Glutamatergic neuron (in vitro differentiated cells): ENCODE measurements at places on chromosomes 7 and 10.

- peak; percentile 66 for DNase-seq
Observed at GRCh38 chr7:98771519-98771918, 98.3 kb downstream of the TMEM130 start.

DNA sequence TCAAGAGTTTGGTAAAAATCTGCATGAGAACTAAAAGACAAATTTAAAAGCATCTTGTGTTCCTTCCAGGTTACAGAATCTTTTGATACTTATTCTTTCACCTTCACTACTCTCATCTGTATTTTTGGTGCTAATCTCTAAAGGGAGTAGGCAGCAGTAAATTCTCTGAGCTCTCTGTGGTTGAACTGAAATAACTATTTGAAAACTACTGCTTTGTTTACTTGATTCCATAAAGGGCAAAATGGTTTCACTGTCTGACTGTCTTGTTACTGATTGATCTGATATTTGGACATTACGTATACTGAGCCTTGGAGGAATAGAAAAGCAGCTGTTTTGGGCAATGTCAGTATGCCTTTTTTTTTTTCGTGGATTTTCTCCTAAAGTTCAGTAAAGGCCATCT lies 103.3 kb downstream of the CHRM2 start:
- no peak for DNase-seq

GRCh38 chr10:73847031-73847430 lies 27.3 kb downstream of the CAMK2G start:
- DNase-seq, result no peak

DNA sequence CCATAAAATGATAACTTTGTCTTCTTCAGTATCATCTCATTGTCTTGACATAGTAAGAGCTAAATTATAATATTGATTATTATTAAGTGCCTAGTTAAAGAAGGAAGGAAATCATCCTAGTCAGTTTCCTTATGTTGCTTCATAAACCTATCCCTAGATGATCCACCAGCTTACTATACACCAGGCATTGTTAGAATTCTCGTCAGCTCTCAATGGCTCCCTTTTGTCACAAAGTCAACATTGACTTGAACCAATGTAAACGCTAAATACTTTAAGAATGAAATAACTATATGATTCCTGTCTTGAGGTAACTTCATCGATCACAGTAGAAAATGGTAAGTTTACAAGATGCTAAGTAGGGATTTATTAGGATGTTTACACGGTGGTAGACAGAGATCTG lies 1162.9 kb downstream of the CNTNAP2 start:
- DNase-seq, result no peak

GRCh38 chr7:50981743-50982142 lies 199.0 kb upstream of the GRB10 start:
- DNase-seq, result no peak
